ENCODE measurements at places on chromosomes 16 and 17.

GRCh38 chr16:516301-516700, 11.2 kb upstream of the CAPN15 start:
- no peak for DNase-seq

GRCh38 chr17:57485566-57485865, 229.2 kb downstream of the MSI2 start:
- no peak for DNase-seq

DNA sequence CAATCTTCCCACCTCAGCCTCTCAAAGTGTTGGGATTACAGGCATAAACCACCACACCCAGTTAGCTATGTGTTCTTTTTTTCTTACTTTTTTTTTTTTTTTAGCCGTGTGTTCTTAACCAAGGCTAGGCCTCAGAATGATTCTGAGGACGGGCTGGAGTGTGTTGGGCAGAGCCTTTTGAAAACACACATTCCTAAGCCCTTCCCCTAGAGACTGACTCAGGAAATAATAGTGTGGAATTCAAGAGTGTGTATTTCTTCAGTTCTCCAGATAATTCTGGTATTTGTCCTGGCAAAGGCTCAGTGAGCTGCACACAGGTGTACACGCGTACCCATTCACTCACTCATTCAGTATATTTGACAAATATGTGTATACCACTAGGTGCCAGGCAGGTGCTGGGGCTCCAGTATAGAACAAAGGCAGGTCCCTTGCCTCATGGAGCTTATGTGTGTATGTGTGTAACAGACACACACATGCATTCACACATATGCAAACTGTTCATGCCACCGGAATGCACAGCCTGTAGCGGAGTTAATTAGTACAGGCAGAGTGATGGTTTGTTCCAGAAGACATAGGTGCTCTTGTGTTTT, 19.4 kb upstream of the NFATC3 start:
- no peak for DNase-seq

GRCh38 chr17:46785696-46786095, 32.8 kb downstream of the WNT3 start:
- no peak for DNase-seq

DNA sequence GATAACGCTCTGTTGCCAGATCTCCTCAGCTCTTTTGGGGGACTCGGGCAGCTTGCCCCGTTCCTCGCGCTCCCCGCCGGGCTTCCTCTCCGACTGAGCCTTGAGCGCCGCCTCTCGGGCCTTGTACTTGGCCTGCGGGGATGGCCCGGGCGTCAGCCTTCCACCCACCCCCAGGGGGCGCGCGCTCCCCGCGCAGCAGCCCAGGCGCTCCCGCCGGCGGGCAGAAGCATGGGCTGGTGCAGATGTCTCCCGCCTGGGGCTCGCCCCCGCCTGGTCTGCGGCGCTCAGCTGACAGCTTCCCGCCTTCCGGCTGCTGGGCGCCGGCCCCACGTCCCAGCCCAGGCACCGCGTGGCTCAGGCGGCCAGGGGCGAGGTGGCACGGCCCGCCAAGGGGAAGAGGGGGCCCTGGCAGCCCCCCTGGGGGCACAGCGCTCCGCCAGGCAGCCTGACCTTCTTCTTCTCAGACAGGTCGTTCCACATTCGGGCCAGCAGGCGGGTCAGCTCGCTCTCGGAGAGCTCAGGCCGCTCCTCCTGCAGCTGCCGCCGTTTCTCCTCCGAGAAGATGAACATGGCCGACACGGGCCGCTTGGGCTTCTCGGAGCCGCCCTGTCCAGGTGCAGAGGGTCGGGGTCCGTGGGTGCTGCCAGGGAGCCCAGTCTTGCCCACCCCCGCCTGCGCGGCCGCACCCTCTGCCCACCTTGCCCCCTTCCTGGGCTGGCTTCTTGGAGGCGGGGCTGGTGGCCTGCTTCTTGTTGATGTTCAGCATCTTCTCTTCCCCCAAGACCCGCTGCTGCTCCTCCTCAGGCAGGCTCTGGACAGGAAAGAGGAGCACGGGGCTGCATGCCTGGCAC, 8.9 kb downstream of the UBTF start:
- no peak for DNase-seq

DNA sequence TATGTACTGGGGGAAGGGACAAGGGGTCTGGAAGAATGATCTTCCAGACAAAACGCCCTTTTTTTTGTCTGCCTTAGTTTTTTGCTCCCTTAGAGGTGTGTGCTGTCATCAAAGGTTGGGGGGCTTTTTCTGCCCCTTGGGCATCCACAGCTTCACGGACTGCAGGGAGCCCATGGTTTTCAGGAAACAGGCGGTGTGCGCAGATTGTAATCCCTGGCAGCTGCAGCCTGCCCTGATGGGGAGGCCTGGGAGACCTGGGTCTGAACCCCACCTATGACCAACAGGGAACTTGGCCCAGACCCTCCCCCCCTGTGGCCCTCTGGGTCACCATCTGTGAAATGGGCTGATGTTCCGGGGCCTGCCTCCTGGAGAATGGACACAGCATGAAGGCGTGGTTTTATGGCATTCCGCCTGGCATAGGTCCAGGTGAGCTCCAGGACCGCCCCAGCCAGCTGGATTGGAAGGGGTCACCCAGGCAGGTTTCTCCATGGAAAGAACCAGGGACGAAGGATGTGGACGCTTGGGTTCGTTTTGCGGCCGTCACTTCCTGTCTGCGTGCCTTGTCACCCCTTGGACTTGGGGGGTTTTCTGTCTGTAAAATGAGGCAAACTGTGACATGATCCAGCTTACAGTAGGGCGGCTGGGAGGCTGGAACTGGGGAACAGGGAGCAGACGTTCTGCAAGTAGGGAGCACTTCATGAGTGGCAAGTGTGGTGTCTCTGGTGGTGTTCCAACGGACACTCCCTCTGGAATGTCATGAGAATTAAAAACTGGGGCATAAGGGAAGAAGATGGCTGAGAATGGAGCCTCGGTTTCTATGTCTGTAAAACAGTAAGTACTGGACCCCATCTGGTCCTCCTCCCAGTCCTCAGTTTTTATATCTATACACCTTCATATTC, 1.5 kb downstream of the CPNE2 start:
- no peak for DNase-seq

DNA sequence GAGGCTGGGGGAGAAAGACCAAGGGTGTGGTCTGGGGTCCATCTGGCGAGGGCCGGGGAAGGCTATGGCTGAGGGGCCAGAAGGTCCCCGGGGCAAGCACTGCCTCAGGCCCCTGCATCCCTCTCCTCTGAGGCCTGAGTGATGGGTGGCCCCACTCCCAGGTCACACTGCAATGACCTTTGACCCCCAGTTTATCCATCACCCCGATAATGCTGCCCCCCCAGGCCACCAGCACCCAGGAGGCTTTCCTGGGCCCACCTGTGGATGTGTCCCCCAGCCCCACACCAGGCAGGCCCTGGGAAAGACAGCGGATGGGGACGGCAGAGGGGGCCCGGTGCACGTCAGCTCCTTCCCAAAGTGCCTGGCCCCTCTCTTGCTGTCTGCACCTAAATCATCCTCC, 22.5 kb upstream of the CACNA1H start:
- DNase-seq, result no peak

GRCh38 chr17:38428112-38428642, at the start of gene ARHGAP23:
ARHGAP23 (plus strand) TSS chr17:38428464; CDS start chr17:38428486, 22 bp downstream.
- no peak for DNase-seq

- no peak for DNase-seq
These were observed 115.1 kb downstream of the PRKCB start for GRCh38 chr16:23950898-23951297.

- DNase-seq, result no peak
These were observed 3.6 kb downstream of the TP53I13 start for GRCh38 chr17:29571883-29572681.

DNA sequence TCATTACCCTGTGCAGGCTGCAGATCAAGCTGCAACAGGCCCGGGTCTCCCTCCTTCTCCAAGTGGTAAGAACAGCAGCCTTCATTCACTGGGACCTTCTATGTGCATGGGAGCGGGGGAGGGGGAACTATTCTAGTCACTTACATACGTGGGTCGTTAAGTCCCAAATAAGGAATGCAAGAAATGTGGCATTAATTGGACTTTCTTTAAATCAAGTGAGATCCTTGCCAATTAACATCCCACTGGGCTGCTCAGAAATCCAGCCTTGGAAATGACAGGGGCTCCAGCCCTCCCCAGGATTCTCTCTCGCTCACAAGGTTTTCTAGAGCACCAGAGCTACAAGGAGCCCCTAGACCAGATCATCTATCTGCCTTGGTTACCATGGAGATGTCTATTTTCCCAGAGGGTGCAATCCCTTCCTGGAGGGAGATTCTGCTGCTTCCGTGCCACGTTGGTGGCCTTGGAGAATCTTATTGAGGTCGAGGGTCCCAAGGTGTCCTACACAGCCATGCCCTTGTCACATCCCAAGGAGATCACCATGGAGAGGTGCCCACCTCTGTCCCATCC, 5.2 kb upstream of the EIF1 start:
- DNase-seq, result no peak

DNA sequence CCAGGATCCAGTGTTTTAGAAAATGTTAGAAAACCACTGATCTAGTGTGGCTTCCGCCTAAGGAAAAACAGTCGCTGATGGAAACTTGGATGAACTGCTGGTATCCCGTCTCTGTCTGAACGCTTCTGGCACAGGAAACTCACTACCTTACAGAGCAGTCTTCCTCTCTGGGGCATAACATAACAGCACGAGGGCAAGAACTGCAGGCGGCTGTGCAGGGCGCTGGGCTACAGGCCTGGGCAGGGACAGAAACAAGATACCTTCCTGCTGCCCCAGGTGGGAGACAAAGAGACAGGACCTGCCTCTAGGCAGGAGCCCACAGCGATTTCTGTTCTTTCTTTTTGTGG, 10.5 kb downstream of the MXRA7 start:
- DNase-seq, result no peak

- no peak for DNase-seq
These were observed 1.7 kb upstream of the NLRP1 start for GRCh38 chr17:5585836-5586521.

DNA sequence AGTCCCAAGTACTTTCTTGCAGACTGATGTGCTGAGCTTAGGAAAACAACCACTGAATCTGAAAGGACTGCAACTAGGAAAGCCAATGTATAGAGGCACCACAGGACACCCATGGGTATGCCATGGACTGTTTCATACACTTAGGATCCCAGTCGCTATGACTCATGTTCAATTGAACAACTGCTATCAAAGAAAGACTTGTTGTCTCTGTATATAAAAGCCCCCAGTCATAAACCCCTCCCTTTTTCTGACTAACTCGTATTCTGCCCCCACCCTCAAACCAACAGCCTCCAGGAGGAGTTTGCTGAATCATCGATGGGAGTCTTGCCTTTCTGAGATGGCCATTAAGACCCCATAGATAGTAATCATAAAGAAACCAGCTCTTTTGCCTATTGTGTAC, 205.4 kb downstream of the ANKFN1 start:
- no peak for DNase-seq

DNA sequence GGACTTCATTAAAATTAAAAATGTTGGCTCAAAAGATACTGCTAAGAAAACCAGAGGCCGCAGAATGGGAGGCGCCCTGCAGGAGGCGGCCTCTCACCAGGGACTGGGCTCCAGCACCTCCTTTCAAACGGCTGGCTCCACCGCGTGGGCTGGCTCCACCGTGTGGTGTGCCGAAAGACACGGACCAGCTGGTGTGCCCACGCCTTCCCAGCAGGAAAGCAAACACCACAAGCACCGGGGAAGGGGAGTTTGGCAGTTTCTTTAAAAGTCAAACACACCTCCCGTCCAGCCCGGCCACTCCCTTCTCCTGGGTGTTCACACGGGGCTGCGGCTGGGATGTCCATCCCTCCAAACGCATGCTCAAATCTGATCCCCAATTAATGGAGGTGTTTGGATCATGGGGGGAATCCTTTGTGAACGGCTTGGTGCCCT, 13.9 kb downstream of the HAGH start:
- DNase-seq, result peak; percentile 17

DNA sequence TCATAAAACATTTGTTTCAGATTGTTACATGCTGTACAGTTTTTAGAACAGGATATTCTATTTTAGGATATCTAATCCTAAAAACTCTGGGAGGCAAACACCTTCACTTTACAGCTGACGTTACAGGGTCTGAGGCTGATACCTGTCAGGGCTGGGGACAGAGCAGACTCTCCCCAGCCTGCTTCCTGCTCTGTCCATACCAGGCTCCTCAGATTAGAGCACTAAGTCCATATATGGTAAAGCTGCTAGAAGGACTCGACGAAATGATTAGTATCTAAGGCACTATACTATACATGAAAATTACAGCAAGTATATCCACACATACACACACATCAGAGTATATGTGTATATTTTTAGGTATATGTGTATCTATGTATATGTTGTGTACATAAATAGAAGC, 125.2 kb downstream of the ZFHX3 start:
- no peak for DNase-seq

- no peak for DNase-seq
These were observed 19.8 kb downstream of the TAF1C start for GRCh38 chr16:84166796-84167695.

GRCh38 chr16:88706229-88706964, at the start of the genes CTU2 and RNF166:
CTU2 (plus strand) TSS chr16:88706503; CDS start chr16:88706531, 28 bp downstream.
RNF166 (minus strand) TSS chr16:88706408; CDS start chr16:88706325, 83 bp downstream.
- no peak for DNase-seq

DNA sequence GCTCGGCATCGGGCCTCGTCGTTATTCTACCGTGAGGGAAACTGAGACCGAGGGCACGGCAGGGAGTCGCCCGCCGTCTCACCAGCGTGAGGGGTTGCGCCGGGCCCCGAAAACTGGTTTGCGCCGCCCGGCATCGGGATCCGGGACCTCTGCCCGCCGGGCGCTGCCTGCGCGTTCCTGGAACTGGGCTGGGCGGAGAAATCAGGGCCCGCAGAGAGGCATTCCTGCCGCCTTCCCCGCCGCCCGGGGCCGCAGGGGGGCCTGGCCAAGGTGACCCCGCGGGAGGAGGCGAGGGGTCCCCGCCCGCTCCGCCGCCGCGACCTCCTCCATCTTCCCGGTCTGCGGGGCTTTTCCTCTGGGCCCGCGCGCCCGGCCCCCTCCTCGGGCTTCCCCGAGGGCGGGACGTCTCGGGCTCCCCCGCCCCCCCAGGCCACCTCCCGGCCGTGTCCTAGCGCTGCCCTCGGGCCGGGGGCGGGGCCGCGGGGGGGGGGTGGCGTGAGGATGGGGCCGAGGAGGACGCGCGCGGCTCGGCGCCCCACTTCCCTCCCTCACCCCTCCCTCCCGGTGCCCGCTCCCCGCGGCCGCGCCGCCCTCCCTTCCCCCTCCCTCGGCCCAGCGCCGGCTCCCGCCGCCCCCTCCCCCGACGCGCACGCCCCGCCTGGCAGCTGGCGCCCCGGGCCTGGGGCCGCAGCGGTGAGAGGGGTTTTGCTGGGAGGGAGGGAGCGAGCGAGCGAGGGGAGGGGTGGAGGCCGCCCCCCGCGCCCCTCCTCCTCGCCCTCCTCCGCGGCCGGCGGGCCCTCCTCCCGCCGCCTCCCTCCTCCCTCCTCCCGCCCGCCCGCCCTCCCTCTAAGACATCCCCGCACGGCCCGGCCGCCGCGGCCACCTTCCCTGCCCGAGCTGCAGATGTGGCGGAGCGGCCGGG, at the start of gene GLIS2:
GLIS2 (plus strand) TSS at position 882 of the 922 bp plus-strand sequence. CDS start 16,214 bp downstream, outside the sequence.
- DNase-seq, result no peak

GRCh38 chr17:32720671-32721070, 156.3 kb downstream of the MYO1D start:
- DNase-seq, result no peak

- DNase-seq, result no peak
These were observed 141.6 kb downstream of the CDRT15L2 start for GRCh38 chr17:20721171-20721570.
